Effector CD8-positive, alpha-beta T cell (primary cell): ENCODE measurements at places on chromosomes 4 and X.

GRCh38 chr4:159129814-159130550 is 27.1 kb downstream of the RAPGEF2 start:
- DNase-seq: no peak

GRCh38 chr4:158131027-158131426 is 41.8 kb downstream of the GASK1B start:
- no peak for DNase-seq

DNA sequence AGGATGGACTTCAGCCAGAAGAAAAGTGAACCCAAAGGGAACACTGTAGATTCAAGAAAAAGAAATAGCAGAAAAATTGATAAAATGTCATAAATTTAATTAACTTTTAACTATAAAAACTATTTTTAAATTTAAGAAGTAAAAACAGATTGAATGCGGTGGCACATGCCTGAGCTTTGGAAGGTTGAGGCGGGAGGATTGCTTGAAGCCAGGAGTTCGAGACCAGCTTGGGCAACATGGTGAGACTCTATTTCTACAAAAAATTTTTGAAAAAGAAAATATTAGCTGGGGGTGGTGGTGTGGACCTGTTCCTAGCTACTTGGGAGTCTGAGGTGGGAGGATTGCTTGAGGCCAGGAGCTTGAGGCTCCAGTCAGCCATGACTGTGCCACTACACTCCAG is 3.0 kb downstream of the FAM184B start:
- DNase-seq: no peak

DNA sequence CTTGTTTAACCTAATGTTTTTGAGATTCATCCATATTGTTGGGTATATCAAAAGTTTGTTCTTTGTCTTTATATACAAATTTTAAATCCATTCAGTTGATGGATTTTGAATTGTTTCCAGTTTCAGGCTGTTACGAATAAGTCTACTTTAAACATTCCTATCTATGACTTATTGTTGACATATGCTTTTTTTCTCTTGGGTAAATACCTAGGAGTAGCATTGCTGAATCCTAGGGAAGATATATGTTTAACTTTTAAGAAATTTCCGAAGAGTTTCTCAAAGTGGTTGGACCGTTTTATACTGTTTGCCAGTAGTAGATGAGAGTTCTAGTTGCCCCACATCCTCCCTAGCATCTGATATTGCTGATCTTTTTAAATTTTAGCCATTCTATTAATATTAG is 60.9 kb upstream of the IL13RA1 start:
- DNase-seq: no peak

DNA sequence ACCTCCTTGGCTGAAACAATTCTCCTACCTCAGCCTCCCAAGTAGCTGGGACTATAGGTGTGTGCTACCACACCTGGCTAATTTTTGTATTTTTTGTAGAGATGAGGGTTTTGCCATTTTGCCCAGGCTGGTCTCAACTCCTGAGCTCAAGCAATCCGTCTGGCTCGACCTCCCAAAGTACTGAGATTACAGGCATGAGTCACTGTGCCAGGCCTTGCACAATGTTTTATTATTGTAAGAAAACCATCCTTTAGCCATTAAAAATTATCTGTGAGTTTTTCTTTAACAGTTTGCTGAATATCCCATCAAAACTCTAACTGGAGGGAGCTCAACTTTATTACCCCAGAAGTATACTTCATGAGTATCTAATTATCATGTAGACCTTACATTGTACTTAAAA is 900.3 kb downstream of the PCDH7 start:
- DNase-seq: no peak

- DNase-seq: no peak
These were observed 33.4 kb downstream of the ANXA3 start for GRCh38 chr4:78584863-78585547.

DNA sequence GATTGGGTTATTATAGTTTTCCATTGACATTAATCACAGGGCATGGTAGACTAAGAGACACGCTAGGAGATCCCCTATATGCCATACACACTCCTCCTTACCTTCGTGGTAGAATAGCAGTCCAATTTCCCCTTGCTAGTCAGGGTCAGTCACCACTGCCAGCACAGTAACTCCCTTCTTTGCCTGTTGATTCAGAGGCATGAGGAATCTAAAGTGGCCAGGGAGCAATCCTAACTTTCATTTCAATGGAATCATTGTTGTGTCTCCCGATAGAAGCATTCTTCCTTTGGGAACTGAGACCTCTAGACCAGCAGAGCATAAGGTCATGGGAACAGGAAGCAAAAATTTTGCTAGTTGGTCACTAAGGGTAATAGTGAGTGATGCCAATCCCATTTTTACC is 51.1 kb downstream of the COL25A1 start:
- DNase-seq: no peak

DNA sequence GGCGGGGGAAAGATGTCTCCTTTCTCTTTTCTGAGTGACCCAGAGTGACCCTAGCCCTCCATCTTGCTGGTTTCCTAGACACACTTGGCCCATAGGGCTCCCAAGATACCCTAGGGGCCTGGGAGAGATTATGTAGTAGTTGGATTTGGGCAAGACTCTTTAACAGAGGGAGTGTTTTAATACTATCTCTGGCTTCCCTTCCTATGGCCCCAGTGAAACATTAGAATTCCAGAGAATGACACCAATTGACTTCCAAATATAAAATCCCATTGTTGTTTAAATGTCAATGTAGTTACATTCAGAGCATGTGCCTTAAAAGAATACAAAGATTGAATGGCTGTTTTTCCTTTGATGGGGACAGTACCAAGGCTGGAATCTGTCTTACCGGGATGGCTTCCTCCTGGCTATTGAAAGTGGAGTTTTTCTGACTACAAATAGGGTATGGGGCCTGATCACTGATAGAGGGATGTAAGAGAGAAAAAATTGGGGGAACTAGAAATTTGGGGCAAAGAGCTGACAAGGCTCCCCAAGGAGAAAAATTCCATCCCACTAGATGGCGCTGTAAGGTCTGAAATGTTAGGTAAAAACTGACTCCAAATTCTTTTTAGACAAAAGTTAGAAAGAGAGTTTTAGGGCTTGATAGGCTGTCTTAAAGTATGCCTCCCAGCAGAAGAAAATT is 10.7 kb downstream of the TENT5D start:
- DNase-seq: no peak

DNA sequence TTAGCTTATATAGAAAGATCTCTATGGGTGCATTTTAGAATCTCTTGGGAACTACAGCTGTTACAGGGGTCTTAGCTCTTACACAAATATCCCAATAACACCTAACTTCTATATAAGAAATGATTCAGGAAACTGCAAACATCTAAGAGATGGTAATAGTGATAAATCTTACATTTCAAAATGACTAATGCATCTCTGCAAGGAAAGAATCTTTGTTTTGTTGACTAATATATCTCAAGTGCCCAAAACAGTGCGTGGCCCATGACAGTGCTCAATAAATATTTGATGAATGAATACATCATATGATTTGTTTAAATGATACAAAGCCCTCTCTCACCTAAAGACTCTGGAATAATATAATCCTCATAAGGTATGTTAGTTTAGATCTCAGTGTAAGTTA is 47.5 kb downstream of the CENPE start:
- no peak for DNase-seq

DNA sequence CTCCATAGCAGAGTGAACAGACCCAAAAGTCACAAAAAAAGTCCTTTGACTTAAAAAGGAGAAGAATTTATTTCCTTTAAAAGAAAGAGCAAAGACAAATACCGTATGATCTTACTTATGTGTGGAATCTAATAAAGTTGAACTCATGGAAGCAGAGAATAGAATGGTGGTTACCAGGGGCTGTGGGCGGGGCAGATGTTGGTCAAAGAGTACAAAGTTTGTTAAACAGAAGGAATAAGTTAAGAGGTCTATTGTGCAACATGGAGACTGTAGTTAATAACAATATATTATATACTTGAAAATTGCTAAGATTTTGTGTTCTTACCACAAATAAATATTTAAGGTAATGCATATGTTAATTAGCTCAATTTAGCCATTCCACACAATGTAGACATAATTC is 173.3 kb upstream of the S100G start:
- no peak for DNase-seq

GRCh38 chrX:44244008-44244407 is 99.5 kb downstream of the EFHC2 start:
- no peak for DNase-seq

DNA sequence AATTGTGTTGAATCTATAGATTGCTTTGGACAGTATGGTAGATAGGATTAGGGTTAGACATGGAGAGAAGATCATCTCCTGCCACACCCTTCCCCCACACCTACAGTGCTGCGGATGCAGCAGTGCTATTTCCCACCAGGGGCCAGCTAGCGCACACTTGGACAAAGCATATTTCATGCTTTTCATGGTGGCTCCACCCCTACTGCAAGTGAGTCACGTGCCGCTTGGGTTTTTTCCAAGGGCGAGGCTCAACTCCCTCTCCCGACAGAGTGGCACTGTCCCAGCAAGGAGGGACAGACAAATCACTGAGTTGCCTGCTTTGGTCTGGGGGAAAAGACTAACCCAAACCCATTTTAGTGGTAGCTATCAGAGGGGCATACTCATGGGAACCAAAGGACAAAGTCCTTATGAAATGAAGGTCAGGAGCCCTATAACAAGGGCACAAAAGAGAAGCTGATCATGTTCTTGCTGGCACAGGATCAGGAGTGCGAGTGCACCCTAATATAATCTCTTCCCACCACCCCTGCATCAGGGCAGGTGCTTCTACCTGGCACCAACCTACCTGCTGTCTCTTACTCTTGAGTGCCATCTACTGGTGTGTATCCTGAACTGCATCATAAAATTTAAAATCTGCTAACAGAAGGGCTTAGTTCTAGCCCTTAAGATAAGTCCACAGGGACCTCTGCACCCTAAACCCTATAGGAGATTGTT is 55.1 kb upstream of the PGAM4 start:
- DNase-seq: no peak

DNA sequence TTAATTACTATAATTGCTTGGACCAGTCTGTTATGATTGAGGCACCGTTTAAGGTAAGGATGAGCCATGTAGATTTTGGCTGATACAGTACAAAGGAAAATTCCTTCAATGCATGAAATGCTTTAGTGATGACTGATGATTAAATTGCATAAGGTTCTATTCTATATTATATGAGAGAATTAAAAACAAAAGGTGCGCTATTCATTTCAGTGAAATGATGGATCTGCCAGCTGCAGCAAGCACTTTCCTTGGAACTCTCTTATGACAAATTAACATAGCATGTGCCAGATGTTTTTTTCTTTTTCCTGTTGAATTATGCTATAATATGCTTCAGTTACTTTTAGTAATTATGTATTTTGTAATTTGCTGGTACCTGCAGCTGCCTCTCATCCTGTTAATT is 98.5 kb downstream of the JADE1 start:
- no peak for DNase-seq

- no peak for DNase-seq
These were observed 290.8 kb downstream of the TENM3 start for GRCh38 chr4:182533964-182534363.

DNA sequence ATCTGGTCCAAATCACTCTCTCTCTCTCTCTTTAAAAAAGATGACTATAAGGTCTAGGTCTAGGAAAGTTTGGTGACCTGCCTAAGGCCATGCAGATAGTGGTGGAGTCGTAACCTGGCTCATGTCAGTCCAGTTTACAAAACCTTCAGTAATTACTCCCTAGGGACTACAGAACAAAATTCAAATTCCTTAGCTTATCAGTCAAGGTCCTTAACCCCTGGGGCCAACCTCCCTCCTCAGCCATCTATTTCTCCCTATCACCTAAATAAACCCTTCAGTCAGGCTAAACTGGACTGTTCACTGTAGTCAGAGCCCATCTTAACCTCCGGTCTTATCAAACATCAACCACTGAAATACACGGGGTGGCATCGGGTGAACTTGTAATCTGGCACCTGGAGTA is 68.9 kb downstream of the MAP3K15 start:
- DNase-seq: no peak

DNA sequence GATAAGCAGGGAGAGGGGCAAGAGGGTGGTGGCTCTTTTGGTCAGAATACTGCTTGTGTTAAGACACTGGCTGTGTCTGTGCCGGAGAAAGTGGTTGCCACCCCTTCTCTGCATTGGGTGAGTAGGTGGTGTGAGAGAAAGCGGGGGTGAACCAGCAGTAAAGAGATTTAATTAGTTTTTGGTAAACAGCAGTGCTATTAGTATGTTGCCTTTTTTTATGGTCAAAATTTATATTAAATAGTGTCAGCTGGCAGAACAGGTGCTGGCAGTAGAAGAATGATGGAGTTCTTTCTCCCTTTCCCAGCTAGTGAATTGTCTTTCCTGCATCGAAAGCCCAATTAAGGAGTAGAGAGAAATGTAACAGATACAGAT is 181.6 kb downstream of the LARP7 start:
- no peak for DNase-seq

GRCh38 chrX:41480508-41481260 is 33.5 kb downstream of the NYX start:
- DNase-seq: no peak
